ENCODE measurements at places on chromosomes 3 and 15. TPM values are rescaled to one million over a fixed set of nuclear protein-coding genes. Genes with fewer than 3 reads are reported as not detected.
A peak's percentile ranks its signal among the peaks of the same experiment; 100 is the strongest.

- no peak for DNase-seq
Observed at GRCh38 chr15:64426845-64427465, 33.4 kb upstream of the ZNF609 start.

DNA sequence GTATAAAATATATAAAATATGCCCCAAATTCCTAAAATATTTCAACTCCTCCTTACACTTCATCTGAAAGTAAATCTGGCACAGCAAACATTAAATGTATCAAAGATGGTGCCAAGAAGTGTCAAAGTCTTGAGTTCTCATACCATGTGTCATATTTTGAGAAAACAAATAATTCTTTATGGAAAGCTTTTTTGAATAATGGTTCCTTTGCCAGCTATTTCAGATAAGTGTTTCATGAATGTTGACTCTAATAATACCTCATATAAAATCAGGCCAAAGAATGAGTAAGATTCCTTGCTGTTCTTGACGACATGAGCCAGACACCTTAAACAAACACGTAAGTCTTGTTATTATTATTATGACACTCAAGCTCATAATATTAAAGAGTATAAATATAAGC is 30.3 kb upstream of the ZNF385D start:
- no peak for DNase-seq

Gene AP3B2
- polyA plus RNA-seq: not detected

GRCh38 chr3:142738396-142738795 is 14.6 kb downstream of the TRPC1 start:
- DNase-seq: no peak

- DNase-seq: peak; percentile 56
Observed at GRCh38 chr3:133227813-133228212, 172.0 kb upstream of the BFSP2 start.

- DNase-seq: no peak
Observed at GRCh38 chr3:194449913-194450312, 36.9 kb downstream of the ATP13A3 start.

DNA sequence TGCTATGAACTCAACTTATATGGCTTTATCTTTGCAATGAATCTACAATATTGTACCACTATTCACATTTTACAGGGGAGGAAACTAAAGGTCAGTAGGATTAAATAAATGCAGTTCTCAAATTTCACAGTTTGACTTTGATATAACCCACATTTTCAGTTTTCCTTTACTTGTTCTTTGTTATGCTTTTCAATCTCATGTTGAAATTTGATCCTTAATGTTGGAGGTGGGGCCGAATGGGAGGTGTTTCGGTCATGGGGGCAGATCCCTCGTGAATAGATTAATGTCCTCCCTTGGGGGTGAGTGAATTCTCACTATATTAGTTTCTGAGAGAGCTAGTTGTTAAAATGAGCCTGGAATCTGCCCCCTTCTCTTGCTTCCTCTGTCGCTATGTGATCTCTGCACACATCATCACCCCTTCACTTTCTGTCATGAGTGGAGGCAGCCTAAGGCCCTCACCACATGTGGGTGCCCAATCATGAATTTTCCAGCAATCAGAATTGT is 44.7 kb downstream of the CD200 start:
- DNase-seq: no peak

All from muscle of arm (tissue), 14 donors.